Glutamatergic neuron (in vitro differentiated cells): ENCODE measurements at places on chromosomes 2 and 18.
A peak's percentile ranks its signal among the peaks of the same experiment; 100 is the strongest.

GRCh38 chr2:126275098-126275497, 380.9 kb upstream of the GYPC start:
- no peak for DNase-seq
- no peak overlapping the region for H3K27ac ChIP-seq
- peaks cover 2% of the 10 kb centered on the region for H3K27me3 ChIP-seq
- H3K4me3 ChIP-seq = no peak overlapping the region

GRCh38 chr2:17759805-17760204, 5.9 kb downstream of the GEN1 start:
- no peaks in the 10 kb centered on the region for H3K27me3 ChIP-seq

GRCh38 chr2:8144785-8145184, 537.1 kb upstream of the ID2 start:
- no peak for DNase-seq
- H3K4me1 ChIP-seq = peaks cover 7% of the 10 kb centered on the region
- H3K27ac ChIP-seq = no peak overlapping the region
- H3K36me3 ChIP-seq = no peaks in the 10 kb centered on the region
- H3K4me3 ChIP-seq = no peak overlapping the region

GRCh38 chr2:163155279-163155883, 316.8 kb upstream of the KCNH7 start:
- no peak for DNase-seq
- H3K27me3 ChIP-seq = no peaks in the 10 kb centered on the region
- H3K27ac ChIP-seq = no peak overlapping the region

GRCh38 chr2:230327418-230328154, 593 bp downstream of the SP140L start:
- no peak overlapping the region for H3K27ac ChIP-seq
- H3K36me3 ChIP-seq = peaks cover 6% of the 10 kb centered on the region
- H3K4me1 ChIP-seq = no peaks in the 10 kb centered on the region
- peaks cover 2% of the 10 kb centered on the region for H3K27me3 ChIP-seq

- DNase-seq = no peak
- H3K4me3 ChIP-seq = no peak overlapping the region
- H3K36me3 ChIP-seq = no peaks in the 10 kb centered on the region
- H3K27ac ChIP-seq = no peak overlapping the region
Measured at GRCh38 chr2:29039718-29040480, 34.4 kb downstream of the PCARE start.

- peaks cover 13% of the 10 kb centered on the region for H3K4me1 ChIP-seq
- no peaks in the 10 kb centered on the region for H3K36me3 ChIP-seq
- DNase-seq = peak; percentile 30
- no peak overlapping the region for H3K4me3 ChIP-seq
- no peaks in the 10 kb centered on the region for H3K27me3 ChIP-seq
- no peak overlapping the region for H3K27ac ChIP-seq
Measured at GRCh38 chr18:24491927-24492834, 31.7 kb downstream of the HRH4 start.
